Fibroblast of skin of right biceps (primary cell): ENCODE measurements at places on chromosomes 4 and X.
A peak's percentile ranks its signal among the peaks of the same experiment; 100 is the strongest.

DNA sequence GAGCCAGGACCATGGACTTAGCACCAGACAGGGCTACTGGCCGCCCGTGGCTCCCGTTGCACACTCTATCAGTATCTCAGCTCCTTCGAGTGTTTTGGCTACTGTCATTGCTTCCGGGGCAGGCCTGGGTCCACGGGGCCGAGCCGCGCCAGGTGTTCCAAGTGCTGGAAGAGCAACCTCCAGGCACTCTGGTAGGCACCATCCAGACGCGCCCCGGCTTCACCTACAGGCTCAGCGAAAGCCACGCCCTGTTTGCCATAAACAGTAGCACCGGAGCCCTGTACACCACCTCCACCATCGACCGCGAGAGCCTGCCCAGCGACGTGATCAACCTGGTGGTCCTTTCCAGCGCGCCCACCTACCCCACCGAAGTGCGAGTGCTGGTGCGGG, 1.6 kb downstream of the FAT4 start:
- DNase-seq = peak; percentile 24

DNA sequence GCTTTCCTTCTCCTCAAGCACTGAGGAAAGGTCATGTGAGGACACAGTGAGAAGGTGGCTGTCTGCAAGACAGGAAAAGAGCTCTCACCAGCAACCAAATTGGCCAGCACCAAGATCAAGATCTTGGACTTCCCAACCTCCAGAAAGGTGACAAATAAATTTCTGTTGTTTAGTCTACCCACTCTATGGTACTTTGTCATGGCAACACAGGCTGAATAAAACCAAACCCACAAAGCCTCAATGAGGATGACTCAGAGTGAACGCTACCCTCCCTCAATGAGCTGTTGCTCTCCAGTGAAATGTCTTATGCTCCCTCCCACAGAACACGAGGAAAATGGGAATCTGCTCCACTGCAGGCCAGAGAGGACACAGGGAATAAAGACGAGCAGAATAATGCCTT, 244.1 kb downstream of the RAB28 start:
- peak; percentile 4 for DNase-seq

- no peak for DNase-seq
Measured at GRCh38 chr4:118046323-118046722, 12.0 kb downstream of the NDST3 start.

GRCh38 chr4:109915385-109916026, 2.8 kb downstream of the EGF start:
- DNase-seq = no peak

- no peak for DNase-seq
Measured at GRCh38 chr4:131192318-131192717, 1956.8 kb upstream of the PCDH10 start.

DNA sequence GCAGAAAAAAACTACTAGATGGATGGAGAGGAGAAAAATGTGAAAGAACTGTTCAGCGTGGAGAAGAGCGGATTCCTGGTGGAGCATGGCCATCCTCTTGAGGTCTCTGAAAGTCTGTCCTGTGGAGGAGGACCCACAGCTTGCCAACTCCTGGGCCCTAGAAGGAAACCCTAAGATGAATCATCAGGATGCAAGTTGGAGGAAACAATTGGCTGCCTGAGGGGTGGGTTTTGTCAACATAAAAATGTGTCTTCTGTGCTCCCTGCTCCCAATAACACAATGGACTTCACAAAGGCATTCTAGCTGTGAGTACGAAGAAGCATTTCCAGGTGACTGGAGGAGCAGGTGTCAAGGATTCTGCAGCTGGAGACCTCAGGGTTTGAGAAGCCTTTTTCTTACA, 37.2 kb downstream of the CNGA2 start:
- no peak for DNase-seq

- DNase-seq = no peak
Measured at GRCh38 chr4:147991543-147992283, 259.8 kb downstream of the ARHGAP10 start.

GRCh38 chrX:146351620-146352019, 458.0 kb upstream of the CXorf51B start:
- no peak for DNase-seq

GRCh38 chrX:41723826-41724225, at the start of gene GPR82:
GPR82 (plus strand) TSS chrX:41724181; CDS start chrX:41727027, 2,846 bp downstream.
- no peak for DNase-seq

GRCh38 chrX:37083880-37084279, 75.7 kb downstream of the FAM47C start:
- DNase-seq = no peak

- DNase-seq = no peak
Measured at GRCh38 chrX:64306712-64307111, 76.3 kb upstream of the ASB12 start.

DNA sequence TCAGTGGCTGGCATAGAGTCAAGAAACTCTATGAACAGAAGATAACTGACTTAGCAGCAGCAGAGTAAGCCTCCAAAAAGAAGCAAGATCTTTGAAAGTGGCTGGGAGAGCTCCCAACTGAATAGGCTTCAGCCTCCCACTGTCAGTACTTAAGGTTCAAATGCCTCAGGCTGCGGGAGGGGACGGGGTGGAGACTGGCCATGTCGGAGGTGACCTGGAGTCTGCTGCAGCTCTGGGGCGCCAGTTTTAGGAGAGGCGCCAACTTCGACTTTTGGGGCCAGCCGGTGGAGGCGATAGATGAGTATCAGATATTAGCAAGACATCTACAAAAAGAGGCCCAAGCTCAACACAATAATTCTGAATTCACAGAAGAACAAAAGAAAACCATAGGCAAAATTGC, 67.3 kb downstream of the TMEM144 start:
- no peak for DNase-seq

- DNase-seq = peak; percentile 73
Measured at GRCh38 chrX:119189595-119189994, 46.5 kb upstream of the PGRMC1 start.

DNA sequence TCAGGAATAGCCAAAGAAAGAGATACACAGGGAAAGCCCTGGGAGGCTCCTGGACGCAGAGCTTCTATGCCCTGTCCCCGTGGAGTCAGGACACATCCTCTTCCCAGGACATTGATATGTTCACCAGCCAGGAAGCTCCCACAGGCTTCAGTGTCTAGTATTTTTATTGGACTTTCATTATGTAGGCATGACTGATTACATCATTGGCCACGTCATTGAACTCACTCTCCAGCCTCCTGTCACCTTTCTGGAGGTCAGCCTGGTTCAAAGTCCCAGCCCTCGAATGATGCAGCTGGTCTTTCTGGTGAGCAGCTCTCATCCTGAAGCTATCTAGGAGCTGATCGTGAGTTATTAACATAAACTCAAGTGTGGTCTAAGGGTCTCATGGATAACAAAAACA, 104.1 kb downstream of the CPEB2 start:
- DNase-seq = no peak

GRCh38 chr4:1164040-1164439, 8.3 kb downstream of the SPON2 start:
- no peak for DNase-seq

- peak; percentile 12 for DNase-seq
Measured at GRCh38 chr4:61149278-61149677, 50.8 kb upstream of the ADGRL3 start.

GRCh38 chr4:101256222-101256621, 91.1 kb downstream of the PPP3CA start:
- no peak for DNase-seq

DNA sequence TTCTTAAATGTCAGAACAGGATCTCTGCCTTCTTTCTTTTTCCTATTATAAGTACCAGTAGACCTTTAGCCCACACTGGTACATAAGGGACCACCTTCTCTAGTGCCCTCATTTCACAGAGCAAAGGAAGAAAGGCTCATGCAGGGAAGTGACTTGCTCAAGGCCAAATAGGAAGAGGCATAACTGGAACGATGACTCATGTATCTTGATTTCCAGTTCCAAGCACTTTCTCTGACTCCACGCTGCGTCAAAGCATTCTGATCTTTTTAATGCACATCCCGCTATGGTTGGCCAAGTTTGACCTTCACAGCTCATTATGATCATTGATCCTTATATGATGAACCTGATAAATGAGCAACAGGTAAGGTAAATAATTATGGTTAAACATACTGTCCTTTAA, 542.0 kb downstream of the GBA3 start:
- DNase-seq = peak; percentile 3

DNA sequence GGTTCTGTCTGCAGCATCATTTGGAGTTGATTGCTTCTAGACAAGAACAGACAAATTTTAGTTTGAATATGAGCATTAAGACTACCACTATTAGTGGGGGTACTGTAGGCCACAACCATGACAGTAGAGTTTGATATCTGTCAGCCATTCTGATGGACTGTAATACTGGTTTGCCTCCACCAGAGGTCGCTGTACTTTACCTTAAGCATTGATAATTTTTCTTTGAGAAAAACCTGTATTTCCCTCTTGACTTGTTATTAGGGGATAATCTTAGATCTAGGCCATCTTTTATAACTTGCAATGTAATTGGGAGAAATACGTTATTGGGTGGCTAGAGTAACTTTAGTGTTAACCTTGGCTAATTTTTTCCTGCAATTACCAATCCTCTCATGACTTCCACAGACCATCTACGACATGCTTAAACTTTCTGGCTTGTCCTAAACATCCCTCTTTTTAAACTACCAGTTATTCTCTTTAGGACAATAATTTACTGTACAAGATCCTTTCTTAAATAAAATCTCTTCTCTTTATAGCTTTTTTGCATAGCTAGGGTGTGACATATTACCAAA, 562.4 kb downstream of the MAGEB5 start:
- no peak for DNase-seq

GRCh38 chr4:126973201-126973600, 659.6 kb upstream of the INTU start:
- DNase-seq = no peak

DNA sequence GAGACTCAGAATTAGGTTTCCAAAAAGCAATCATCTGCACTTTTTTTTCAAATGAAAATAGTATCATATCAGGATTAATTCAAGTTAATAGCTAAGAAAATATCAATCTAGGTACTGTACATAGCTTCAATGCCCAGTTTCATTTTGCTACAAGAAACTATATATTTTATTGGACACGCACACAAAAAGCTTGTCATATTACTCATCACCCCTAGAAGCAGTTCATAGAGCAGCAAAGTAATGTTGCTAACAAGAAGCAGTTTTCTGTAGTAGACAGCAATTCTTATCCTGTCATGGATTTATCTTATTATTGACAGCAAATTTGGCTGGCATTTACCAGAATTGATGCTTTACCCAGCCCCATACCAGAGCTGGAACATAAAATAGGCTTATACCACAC, 52.3 kb upstream of the LSM6 start:
- DNase-seq = no peak

DNA sequence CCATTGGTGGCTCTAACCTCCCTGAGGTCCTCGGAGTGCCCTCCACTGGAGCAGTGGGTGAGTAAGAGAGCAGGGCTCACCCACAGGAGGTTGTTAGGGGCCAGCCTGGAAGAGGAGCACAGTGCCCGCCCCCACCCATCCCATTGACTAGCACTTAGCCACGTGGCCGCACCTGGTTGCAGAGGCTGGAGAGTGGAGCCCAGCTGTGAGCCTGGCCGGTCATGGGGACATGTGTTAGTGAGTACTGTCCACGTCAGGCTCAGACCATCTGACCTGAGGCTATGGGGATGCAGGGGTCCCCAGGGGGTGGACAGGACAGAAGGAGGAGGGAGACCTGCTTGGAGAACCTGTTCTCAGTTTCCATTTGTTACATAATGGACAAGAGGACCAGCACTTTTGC, 1.4 kb upstream of the MAN2B2 start:
- DNase-seq = no peak

DNA sequence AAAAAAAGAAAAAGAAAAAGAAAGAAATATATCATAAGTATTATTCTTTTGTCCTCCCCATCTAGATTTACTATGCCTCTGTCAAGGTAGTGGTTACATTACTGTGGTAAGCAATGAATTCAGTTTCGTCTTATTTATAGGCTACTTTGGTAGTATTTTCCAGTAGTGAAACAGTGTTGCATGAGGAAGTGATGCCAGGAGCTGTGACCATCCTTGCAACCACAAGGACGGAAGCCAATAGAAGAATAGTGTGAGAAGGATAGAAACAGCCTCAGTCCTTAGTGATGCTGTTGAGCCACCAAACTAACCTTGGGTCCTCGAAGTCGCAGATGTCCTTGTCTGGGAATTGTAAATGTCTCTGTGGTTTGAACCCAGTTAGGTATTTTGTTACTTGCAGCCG, 328.5 kb downstream of the PPP3CA start:
- DNase-seq = no peak

- peak; percentile 72 for DNase-seq
Measured at GRCh38 chr4:17024425-17024824, 126.0 kb upstream of the LDB2 start.

DNA sequence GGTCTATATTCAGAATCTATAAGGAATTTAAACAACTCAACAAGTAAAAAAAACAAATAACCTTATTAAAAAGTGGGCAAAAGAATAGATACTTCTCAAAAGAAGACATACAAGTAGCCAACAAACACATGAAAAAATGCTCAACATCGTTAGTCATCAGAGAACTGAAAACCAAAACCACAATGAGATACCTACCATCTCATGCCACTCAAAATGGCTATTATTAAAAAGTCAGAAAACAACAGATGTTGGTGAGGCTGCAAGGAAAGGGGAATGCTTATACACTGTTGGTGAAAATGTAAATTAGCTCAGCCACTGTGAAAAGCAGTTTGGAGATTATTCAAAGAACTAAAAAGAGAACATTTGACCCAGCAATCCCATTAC, 201.6 kb downstream of the QDPR start:
- peak; percentile 57 for DNase-seq

DNA sequence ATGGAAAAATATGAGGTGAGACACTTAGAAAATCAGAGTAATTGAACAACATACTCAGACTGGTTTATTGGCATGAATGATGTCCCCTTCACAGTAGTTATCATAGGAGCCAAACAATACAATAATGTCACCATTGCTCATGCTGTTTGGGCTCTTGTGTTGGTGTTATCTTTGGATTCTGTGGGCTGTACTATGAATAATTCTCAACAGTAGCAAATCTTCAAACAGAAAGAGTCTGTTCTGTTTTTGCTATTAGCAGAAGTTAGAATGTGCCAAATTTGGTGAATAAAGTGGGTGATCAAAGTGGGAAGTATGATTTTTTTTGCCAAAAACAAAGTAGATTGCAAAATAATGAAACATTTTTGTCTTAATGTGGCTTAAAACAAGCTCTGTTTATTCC, 58.3 kb downstream of the GRID2 start:
- DNase-seq = no peak

- no peak for DNase-seq
Measured at GRCh38 chr4:127810551-127810950, 28.4 kb downstream of the HSPA4L start.

GRCh38 chr4:15793506-15794363, 15.6 kb downstream of the CD38 start:
- no peak for DNase-seq
